ENCODE measurements at places on chromosomes 5 and 9.

DNA sequence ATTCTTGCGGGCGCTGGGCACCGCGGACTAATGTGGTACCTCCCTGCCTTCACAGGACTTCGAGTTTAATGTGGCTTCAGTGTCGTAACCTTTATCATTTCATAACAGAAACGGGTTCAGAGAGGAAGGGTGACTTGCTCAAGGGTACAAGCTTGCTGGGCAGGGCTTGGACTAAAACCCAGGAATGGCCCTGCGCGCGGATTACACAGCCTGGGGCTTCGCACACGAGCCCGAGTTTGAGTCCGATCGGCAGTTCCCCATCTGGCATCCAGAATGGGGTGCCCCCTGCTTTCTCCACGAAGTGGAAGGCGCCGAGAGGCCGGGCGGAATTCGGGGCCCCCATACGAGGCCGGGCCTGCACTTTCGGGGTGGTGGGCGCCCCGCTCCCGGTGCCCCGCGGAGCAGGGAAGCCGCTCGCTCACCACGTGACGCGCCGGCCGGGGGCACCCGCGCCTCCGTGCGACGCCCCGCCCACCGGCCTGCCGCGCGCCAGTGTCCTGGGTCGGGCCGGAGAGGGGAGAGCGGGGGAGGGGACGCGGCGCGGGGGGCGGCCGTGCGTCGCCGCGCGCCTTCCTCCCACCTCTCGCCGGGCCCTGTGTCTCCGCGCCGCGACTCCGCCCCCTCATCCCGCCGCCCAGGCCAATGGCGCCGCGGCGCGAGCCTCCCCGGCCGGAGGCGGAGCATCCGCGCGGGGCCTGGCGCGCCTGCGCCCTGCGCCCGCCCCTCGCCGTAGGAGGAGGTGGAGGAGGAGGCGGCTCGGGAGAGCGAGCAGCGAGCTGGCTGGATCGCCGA is at the start of gene SET:
SET (plus strand) TSS at position 722 of the 792 bp plus-strand sequence. CDS start 361 bp downstream, outside the sequence.
- peak; percentile 81 for DNase-seq

GRCh38 chr5:178094345-178094744 is 19.0 kb upstream of the N4BP3 start:
- no peak for DNase-seq

DNA sequence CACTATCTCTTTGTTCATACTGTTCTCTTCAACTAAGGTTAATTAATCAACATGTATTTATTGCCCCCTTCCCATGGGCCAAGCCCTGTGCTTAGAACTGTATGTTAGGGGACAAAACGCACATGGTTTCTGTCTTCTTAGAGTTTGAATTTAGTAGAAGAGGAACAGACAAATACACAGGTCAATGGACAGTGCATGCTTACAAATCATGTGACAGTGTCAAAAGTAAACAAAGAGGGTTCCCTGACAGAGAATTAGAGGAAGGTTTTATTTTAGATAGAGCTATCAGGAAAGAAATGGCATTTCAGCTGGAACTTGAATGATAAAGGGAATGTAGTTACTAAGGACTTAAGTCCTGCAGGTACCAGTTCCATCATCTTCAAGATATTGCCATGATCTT is 145.2 kb upstream of the CCDC152 start:
- DNase-seq: no peak

DNA sequence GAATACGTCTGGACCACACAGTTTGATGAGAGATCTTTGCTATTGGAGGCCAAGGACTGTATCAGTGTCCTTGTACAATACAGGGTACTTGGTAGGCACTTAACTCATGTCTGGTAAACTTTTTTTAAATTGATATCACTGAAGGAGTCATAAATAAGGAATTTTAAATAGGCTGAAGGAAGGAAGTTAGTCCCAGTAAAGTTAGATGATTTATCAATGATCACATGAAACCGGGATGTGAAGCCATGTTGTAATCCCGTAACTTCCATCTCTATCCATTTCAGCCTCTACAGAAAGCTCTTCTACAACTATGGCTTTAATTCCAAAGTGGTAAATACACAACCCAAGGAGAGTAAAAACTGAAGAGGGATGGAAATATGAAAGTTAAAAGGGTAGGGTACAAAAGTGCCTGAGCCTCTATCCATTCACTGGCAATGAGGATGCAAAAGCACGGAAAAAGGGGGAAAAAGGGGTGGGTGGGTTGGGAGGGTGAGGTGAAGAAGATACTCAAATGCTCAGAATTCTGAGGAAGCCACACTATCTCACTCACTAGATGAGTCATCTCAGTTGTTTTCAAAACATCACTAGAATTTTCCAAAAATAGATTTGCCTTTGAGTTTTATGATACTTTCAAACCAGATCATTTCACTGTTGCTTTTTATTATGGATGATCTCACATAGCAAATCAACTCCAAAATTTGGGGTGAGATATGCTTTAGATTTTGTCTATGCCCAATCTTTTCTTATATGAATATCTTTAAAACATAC is 1053.5 kb downstream of the NR2F1-AS1 start:
- DNase-seq: no peak

- DNase-seq: no peak
Observed at GRCh38 chr5:140992828-140993227, 26.6 kb downstream of the PCDHAC2 start.

GRCh38 chr5:136619556-136619955 is 254.2 kb upstream of the TRPC7 start:
- no peak for DNase-seq

GRCh38 chr9:130340011-130340410 is 74.5 kb downstream of the HMCN2 start:
- DNase-seq: no peak

DNA sequence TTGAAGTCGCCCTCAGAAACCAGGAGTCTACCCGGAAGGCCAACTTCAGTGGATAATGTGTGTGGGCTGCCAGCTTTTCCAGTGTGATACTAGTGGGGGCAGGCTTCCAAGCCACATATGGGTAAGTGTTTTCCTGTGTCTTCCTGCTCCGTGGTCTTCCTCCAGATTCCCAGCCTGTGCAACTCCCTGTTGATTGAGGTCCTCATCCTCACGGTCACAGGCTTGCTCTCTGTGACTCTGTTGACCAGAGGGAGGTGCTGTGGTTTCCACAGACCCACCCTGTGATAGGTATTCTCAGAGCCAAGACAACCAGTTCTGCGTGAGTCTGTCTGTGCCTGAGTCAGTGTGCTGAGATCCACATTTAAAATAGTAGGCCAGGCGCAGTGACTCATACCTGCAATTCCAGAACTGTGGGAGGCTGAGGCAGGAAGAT is 388.0 kb upstream of the IRX2 start:
- no peak for DNase-seq

DNA sequence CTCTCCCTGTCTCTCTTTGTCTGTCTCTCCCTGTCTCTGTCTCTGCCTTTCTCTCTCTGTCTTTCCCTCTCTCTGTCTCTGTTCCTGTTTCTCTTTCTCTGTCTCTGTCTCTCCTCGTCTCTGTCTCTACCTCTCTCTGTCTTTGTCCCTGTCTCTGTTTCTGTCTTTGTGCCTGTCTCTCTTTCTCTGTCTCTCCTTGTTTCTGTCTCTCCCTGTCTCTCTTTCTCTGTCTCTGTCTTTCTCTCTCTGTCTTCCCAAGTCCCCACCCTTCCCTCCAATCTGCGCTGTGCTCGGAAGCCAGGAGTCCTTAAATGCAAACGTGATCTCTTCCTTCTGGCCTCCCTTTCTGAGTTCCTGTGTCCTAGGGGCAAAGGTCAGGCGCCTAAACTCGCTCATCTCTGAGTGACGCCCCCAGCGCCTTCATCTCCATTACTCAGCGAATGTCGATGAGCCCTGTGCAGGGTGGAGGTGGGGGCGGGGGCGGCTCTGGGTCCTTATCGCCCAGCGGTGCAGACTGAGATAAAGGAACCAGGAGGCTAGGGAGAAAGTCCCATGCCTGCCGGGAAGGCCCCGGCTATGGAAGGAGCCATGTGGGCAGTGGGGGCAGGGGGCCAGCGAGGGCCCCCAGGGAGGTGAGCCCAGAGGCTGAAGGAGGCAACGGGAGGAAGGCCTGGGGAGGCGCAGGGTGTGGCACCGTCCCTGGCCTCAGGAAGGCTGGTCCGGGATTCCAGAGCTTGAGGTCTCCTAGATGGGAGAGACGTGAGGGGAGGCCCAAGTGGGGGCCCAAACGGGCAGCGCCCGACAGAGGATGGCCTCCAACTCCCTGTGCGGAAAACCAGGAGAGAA is 1.5 kb upstream of the SLC6A19 start:
- DNase-seq: no peak

DNA sequence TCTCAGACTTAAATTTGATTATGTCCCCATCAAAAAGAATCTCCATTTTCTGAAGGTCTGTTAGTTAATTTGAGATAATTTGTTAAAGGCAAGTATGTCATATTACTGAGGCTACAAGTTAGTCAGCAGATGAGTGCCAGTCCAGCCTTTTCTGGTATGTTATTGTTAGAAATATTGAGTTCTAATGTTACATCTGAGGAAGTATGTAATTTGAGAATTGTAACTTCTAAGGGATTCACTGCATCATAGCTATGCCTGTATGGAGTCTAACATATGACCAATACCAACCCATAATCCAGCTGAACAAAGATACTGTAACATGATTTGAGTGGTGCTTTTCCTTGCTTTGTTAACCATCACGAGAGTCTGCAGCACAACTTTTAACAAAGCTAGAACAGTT is 13.9 kb downstream of the SLC23A1 start:
- no peak for DNase-seq

DNA sequence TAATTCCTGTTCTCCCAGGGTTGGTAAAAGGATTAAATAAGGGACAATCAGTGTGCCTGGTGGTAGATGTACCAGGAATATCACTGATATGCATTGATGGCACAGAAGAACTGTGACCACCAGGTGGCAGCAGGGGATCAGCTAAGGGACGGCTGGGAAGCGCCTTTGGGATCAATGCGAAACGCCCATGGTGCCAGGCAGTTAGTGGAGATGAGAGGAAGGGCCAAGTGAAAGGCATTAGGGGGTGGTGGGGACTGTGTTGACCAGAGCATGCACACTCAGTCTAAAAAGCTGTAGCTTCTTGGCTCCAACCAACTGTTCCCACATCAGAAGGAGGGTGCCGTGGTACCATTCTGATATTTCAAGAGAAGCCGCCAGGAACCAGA is 55.6 kb downstream of the ARHGEF37 start:
- DNase-seq: no peak
